Activated T-helper 1 cell treated with anti-CD3 and anti-CD28 coated beads, Interleukin-12 subunit alpha, Interleukin-12 subunit beta, Interleukin-2, Interleukin-4 antibody, amounts not matched to agents 30 ng/mL and 10 ng/mL and 1 ng/mL, durations not matched to agents 14 hours and 24 hours and 36 hours (primary cell): ENCODE measurements at places on chromosomes 5 and 9.

DNA sequence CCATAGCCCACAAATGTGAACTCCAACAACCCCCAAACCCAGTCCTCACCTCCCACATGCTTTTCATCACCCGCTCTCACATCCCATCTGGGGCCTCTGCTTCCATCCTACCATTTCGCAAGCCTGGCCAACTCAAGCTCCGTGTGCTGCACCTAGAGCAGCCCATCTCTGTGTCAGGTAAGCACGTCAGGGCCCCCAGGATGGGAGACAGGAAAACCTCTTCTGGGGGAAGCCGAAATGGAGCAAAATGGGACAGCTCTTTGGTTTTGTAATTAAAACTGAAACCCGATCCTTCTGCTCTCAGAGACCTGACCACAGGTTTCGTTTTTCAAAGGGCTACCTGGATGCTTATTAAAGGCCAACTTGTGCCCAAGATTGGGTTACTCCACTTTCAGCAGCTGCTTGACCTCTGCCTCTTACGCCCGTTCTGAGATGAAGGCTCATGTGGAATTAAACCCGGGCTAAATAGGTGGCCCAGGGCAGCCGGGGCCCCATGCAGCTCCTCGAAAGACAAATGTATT lies 287.7 kb downstream of the SLIT3 start:
- DNase-seq: no peak

GRCh38 chr9:6944093-6944551 lies 186.3 kb downstream of the KDM4C start:
- DNase-seq: no peak

DNA sequence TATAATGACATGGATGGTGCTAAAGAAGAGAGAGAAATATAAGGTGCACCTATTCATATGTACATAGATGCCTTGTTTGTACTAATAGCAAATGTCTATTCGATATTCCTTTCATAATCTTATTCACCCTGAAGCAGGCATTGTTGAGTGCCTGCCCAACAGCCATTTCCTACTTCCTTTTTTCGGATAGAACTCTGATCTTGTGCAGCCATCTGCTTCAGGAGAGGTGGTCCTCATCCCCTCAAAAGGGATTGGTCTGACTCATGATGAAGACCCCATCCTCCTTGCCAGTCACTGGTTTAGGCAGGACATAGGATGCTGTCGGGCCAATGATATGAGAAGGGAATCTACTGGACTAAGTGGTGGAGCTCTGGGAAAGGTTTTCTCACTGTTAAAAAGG lies 8.4 kb upstream of the RANBP3L start:
- DNase-seq: no peak

GRCh38 chr5:1130218-1130946 lies 18.5 kb upstream of the SLC12A7 start:
- no peak for DNase-seq
